ENCODE measurements at places on chromosomes 1 and 21.

- no peak for DNase-seq
Measured at GRCh38 chr1:206142011-206142410, 24.8 kb upstream of the AVPR1B start.

GRCh38 chr1:31787261-31787660 is 23.1 kb upstream of the ADGRB2 start:
- no peak for DNase-seq

GRCh38 chr21:44083631-44084291 is 23.4 kb upstream of the PWP2 start:
- DNase-seq: no peak

- no peak for DNase-seq
Measured at GRCh38 chr1:172394141-172394751, 26.2 kb upstream of the C1orf105 start.

DNA sequence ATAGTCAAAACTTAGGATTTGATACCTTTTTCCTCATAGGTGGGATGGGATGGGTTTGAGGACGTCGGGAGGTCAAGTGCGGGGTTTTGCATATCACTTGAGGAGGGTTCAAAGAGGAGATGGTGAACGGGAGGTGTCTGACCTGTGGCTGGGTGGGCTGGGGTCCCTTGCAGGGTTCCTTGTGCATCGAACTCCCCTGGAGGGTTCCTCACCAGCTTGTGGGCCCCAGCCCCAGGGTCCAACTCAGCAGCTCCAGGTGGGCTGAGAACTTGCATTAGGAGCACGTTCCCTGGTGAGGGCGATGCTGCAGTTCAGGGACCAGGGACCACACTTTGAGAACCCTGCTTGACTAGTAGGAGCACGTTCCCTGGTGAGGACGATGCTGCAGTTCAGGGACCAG is 23.2 kb downstream of the TRPM2 start:
- no peak for DNase-seq

GRCh38 chr1:6378096-6378746 is 15.3 kb downstream of the ACOT7 start:
- no peak for DNase-seq

DNA sequence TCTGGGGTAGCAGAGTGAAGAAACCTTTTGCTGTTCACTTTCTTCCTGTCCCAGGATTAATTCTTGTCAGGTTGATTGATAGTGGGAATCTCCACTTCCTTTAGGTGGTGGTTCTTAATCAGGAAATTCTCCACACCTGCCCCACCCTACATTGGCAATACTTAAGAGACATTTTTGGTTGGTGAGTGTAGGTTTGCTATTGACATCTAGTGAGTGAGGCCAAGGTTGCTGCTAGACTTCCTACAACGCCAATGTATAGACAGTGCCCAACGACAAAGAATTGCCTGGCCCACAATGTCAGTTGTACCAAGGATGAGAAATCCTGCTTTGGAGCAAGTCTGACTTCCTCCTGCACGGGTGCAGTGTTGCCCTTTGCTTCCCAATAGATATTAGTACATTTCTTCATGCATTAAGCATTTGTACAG is 38.5 kb downstream of the MAP3K7CL start:
- DNase-seq: no peak

- no peak for DNase-seq
Measured at GRCh38 chr1:228835911-228836310, 100.6 kb downstream of the RHOU start.

GRCh38 chr1:53981220-53981619 is 35.1 kb downstream of the LRRC42 start:
- DNase-seq: no peak

DNA sequence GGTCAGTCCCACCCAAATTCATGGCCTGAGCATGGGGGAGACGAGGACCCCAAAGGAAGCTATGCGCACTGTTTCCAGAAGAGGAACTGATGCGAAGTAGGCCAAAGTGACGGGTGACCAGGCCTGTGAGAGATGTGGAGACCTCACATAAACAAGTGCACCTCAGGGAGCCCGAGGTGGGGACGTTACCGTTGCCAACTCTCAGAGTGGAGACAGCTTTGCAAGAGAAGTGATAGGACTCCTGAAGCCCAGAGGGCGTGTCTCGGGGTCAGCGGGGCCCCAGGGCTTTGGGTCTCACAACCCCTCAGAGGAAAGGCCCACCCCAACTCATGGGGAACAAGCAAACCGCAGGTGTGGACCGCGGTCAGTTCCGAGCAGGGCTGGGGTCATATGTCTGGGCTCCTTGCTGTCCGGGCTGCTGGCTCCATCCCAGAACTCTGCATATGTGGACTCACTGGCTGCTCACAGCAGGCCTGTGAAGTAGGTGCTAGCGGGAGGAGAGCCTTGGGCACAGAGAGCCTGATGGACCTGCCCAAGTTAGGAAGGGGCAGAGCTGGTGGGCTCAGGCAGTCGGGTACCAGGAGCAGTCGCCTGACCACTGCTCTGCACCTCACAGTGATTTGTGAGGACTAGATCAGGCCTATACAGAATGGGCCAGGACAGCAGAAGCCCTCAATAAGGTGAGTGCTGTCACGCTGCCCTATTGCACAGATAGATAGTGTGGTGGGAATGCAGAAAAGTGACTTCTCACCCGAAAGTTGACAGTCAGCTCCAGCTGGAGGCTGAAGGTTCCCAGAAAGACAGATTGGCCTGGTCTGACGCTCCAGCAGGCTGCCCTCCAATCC is 26.2 kb downstream of the STUM start:
- DNase-seq: no peak

GRCh38 chr1:160761886-160762285 is 22.8 kb downstream of the SLAMF7 start:
- DNase-seq: no peak

DNA sequence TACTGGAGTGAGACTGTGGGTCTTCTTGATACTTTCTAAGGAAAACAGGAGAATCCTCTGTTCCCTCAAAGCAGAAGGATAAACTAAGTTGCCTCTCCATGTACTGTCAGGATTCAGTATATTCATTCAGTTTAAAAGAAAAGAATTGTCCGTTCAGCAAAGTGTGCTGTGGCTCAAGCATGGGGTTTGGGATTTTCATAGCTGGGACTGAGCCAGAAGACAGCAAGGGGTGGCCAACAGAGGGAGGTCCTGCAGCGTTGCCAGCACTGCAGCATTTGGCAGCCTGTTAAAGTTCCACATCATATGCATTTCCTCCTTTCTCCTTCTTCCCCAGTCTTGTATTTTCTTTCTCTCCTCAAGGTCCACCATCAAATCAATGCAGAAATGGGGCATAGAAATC is 75.1 kb downstream of the DTL start:
- DNase-seq: no peak

DNA sequence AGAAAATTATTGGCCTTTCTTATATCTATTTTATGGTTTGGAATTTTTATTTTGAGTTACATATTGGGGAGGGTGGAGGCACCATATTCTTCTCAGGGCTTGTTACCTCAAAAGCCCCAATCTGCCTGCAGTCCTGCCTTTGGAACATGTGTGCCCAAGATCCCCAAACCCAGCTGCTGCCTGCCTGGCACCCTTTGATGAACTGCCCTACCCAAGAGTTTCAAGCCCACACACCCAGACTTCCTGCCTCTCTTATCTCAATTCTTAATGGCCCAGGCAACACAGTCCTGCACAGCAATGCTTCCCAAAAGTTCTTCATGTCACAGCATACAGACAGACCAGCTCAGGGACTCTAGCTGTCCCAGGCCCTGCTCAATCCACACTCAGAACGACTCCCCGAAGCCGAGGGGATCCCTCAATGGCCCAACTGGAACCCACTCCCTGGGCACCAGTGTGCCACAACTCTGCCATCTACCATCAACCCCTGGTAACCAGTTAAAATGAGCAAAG is 19.2 kb downstream of the OLFML2B start:
- DNase-seq: no peak

DNA sequence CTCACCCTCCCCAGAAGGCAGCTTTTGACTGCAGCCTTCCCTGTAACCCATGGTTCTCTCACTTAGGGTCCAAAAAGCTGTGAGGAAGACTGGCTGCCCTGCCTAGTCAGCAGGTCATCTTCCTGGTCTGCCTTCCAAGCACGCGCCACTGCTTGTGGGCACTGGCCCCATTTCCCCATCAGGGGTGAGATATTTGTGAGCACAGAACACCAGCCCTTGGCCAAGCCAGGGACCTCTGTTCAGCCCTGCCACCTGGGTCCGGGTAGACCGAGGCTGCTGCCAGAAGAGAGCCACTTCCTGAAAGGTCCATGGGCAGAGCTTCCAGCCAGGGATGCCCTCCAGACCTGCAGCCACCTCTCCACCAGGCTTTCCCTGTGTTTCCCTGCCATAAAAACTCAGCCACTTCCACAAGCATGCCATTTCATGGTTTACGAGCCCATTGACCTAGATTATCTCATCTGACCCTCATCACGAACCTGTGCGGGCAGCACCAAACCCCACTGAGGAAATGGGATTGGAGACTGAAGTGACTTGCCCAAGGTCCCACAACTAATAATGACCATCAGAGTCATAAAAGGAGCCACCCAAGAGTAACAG is 40.5 kb downstream of the GLIS1 start:
- DNase-seq: no peak

- no peak for DNase-seq
Measured at GRCh38 chr1:212533148-212533517, 75.4 kb upstream of the ATF3 start.

GRCh38 chr21:44299458-44300261 is at the start of gene PFKL:
Gene PFKL, plus strand, starts transcription at chr21:44300053. Its CDS starts 53 bp downstream, at chr21:44300106.
- DNase-seq: peak; percentile 30

DNA sequence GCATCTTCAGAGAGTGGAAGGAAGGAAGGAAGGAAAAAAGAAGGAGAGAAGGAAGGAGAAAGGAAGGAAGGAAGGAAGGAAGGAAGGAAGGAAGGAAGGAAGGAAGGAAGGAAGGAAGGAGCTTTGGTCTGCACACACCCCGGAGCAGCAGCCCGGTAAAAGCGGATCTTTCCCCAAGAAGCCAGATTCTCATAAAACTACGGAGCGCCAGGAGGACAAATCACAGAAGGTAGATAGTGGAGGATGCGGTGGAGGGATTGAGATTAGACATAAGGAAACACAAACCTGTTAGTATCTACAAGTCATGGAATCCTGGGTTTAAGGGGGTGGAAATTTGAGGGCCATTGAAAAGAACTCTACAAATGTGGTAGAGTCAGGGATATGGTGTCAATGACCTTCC is 36.7 kb downstream of the PAX7 start:
- no peak for DNase-seq

GRCh38 chr1:91439016-91439415 is 34.4 kb upstream of the HFM1 start:
- no peak for DNase-seq

- DNase-seq: no peak
Measured at GRCh38 chr1:204257446-204257845, 43.7 kb upstream of the GOLT1A start.

- DNase-seq: no peak
Measured at GRCh38 chr1:241419986-241420385, 63.0 kb upstream of the RGS7 start.

GRCh38 chr1:62025892-62026291 is 168.8 kb upstream of the L1TD1 start:
- no peak for DNase-seq

- DNase-seq: no peak
Measured at GRCh38 chr1:212982430-212983152, 32.2 kb downstream of the VASH2 start.

DNA sequence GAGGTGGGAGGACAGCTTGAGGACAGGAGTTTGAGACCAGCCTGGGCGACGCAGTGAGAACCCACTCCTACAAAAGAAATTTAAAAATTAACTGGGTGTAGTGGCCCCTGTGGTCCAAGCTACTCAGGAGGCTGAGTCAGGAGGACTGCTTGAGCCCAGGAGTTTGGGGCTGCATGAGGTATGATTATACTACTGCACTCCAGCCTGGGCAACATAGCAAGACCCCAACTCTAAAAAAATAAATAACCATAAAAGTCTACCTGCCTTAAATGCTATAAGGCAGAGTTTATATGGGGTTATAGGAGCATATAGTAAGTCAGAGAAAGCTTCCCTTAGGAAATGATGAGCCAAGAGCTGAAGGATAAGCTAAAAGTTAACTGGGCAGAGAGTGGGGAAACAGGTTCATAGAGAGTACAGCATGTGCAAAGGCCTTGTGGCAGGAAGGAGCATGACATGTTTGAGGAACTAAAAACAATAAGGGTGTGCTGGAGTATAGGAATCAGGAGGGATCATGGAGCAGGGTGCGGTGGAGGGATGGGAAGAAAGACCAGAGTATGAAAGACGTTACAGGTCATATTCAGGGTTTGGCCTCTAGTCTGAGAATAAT is 68.3 kb downstream of the ADSS2 start:
- no peak for DNase-seq

DNA sequence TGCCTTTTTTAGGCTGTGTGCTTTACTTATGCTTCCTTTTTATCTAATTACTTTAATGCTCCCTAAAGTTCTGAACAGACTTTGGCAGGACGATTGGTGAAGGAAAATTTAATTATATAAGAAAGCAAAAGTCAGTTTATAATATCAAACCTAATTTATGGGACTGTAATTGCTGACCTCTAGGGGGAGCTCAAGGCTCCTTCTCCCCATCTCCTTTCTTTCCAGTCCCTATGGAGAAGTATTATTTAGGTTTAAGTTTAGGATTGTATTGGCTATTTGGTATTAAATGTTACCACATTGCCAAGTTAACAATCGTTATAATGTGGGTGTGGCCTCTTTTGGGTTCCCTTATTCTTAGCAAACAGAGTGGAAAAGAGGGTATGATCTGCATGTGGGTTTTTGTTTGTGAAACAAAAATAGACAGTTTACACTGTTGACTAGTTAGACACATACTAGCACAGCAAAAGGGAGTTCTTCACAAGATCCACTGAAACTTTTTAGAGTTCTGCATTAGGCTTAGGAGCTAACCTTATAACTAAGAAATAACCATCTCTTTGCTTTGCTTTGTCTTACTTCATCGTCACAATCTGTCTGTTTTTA is 48.2 kb upstream of the TNFSF4 start:
- DNase-seq: no peak

DNA sequence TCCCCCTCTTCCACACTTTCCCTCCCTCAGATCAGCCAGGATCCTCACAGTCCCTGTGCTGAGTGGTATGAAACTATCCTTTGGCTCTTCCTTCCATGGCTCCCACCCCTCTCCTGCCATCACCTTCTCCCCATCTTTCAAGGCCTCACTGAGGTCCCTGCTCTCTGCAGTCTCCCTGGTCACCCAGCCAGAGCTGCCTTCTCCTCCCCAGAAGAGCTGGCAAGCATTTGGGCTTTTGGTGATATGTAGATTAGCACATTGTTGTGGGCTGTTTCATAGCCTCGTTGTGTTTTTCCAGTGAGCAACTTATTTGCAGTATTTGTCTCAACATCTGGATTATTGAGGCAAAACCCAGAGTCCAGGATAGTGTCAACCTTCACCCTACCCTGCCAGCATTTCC is 2.2 kb downstream of the CSF1 start:
- no peak for DNase-seq

DNA sequence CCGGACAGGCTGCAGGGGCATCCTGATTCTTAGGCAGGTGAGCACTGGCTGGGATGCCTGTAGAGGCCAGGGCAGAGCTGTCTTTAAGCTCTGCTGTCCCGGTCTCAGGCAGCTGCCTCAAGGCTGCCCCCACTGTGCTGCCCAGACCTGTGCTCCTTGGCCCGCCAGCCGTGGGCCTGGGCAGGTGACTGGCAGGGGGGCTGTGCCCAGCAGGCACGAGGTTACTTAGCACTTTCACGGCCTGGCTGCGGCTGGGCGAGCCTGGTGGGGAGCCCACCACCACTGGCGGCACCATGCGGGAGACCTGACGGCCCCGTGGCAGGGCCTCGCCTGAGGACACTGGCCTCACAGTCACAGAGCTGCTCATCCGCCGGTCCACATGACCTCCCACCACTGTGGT is 8.2 kb downstream of the CRYBG2 start:
- no peak for DNase-seq

Data from GOT3 (cell line).